ENCODE measurements at places on chromosomes 5 and 9. TPM values are rescaled to one million over a fixed set of nuclear protein-coding genes. Genes with fewer than 3 reads are reported as not detected.

The TMCO6 gene
- 14.2 TPM for total RNA-seq

The IFNA21 gene
- not detected for total RNA-seq

The PCDHA10 gene
- total RNA-seq, result 0.07 TPM

The SET gene
- total RNA-seq, result 448 TPM
